Pancreas (tissue), 10 donors: ENCODE measurements at places on chromosomes 7 and 10. TPM values are rescaled to one million over a fixed set of nuclear protein-coding genes. Genes with fewer than 3 reads are reported as not detected.

The GDF2 gene
- not detected for polyA plus RNA-seq

The WNT16 gene
- 0.05 TPM for polyA plus RNA-seq

The SAMD9L gene
- polyA plus RNA-seq: 2.0 TPM

The ZNF117 gene
- 3.0 TPM for polyA plus RNA-seq

The CLCN1 gene
- not detected for polyA plus RNA-seq

The TIAL1 gene
- polyA plus RNA-seq: 26.3 TPM

The OPN4 gene
- not detected for polyA plus RNA-seq

The ACHE gene
- 2.2 TPM for polyA plus RNA-seq

The HOXA11 gene
- not detected for polyA plus RNA-seq

The C10orf105 gene
- polyA plus RNA-seq: 0.14 TPM

The EN2 gene
- not detected for polyA plus RNA-seq

The C10orf53 gene
- polyA plus RNA-seq: not detected

The CYP26A1 gene
- 0.35 TPM for polyA plus RNA-seq

The KCND2 gene
- polyA plus RNA-seq: 0.11 TPM

DNA sequence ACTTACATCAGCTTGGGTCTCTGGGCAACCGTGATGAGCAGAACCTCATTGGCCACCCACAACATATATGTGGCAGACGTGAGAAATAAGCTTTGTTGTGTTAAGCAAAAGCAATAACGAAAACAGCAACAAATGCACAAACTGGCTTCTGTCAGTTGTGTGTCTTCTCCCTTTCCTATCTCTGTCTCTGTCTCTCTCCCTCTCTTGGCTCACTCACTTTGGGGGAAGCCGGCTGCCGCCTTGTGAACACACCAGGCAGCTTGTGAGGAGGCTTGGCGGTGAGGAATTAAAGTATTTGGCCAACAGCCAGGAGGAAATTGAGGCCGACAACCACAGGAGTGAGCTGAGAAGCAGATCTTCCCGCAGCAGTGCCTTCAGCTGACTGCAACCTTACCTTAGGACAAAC is 21.9 kb upstream of the CDCA7L start:
- H3K27ac ChIP-seq: no peak overlapping the region
- DNase-seq: no peak
- no peaks in the 10 kb centered on the region for H3K4me1 ChIP-seq
- H3K4me3 ChIP-seq: no peak overlapping the region

GRCh38 chr7:143407287-143408251 is 1.1 kb downstream of the EPHA1 start:
- H3K27ac ChIP-seq: no peak overlapping the region
- H3K27me3 ChIP-seq: no peaks in the 10 kb centered on the region
- peak; percentile 63 for DNase-seq

- no peaks in the 10 kb centered on the region for H3K27me3 ChIP-seq
- H3K27ac ChIP-seq: no peak overlapping the region
- H3K4me1 ChIP-seq: no peaks in the 10 kb centered on the region
- no peaks in the 10 kb centered on the region for H3K36me3 ChIP-seq
These were observed 194.8 kb upstream of the ZNF32 start for GRCh38 chr10:43843321-43844101.

GRCh38 chr10:22623633-22624253 is 90.6 kb downstream of the PIP4K2A start:
- no peak for DNase-seq
- no peak overlapping the region for H3K27ac ChIP-seq
- no peaks in the 10 kb centered on the region for H3K27me3 ChIP-seq

DNA sequence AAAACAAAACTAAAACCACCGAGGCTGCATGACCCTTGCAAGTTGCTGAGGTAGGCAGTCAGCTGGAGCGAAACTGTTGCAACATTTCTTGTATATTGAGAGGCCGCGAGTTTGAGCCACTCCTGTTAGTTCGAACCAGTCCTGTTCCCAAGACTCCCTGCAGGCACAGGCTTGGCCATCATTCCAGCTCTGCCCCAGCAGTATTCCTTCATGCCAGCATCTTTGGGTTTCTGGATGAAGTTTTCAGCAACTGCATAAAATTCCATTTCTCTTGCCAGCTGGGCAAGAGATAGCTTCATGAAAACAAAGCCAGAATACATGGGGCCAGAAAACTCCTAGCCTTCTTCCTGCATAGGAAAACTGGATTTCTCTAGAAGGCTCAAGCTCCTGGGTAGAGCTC is 207.6 kb downstream of the FRMD4A start:
- H3K27ac ChIP-seq: no peak overlapping the region
- no peaks in the 10 kb centered on the region for H3K4me1 ChIP-seq
- H3K27me3 ChIP-seq: no peaks in the 10 kb centered on the region
- DNase-seq: no peak
- no peaks in the 10 kb centered on the region for H3K36me3 ChIP-seq
- H3K4me3 ChIP-seq: no peak overlapping the region

- DNase-seq: no peak
- no peaks in the 10 kb centered on the region for H3K4me1 ChIP-seq
- no peak overlapping the region for H3K4me3 ChIP-seq
- H3K36me3 ChIP-seq: no peaks in the 10 kb centered on the region
- no peaks in the 10 kb centered on the region for H3K27me3 ChIP-seq
These were observed 38.2 kb upstream of the C10orf71 start for GRCh38 chr10:49260644-49261296.

GRCh38 chr10:13589316-13589715 is 2.6 kb downstream of the PRPF18 start:
- peaks cover under 1% of the 10 kb centered on the region for H3K27me3 ChIP-seq
- no peak overlapping the region for H3K27ac ChIP-seq
- H3K4me1 ChIP-seq: peaks cover 13% of the 10 kb centered on the region
- DNase-seq: no peak
- H3K36me3 ChIP-seq: no peaks in the 10 kb centered on the region

DNA sequence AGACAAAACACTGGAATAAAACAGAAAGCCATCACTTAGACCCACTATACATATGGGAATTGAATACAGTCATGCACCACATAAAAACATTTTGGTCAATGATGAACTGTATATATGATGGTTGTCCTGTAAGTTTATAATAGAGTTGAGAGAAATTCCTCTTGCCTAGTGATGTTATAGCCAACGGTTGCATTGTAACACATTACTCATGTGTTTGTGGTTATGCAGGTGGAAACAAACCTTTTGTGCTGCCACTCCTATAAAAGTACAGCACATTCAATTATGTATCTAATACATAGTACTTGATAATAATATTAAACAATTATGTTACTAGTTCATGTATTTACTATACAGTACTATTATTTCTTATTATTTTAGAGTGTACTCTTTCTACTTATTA is 381.2 kb upstream of the MBL2 start:
- no peaks in the 10 kb centered on the region for H3K36me3 ChIP-seq
- H3K27ac ChIP-seq: no peak overlapping the region
- H3K27me3 ChIP-seq: no peaks in the 10 kb centered on the region
- DNase-seq: no peak
- H3K4me1 ChIP-seq: no peaks in the 10 kb centered on the region

- no peak for DNase-seq
- H3K36me3 ChIP-seq: no peaks in the 10 kb centered on the region
- no peak overlapping the region for H3K4me3 ChIP-seq
- no peaks in the 10 kb centered on the region for H3K4me1 ChIP-seq
- H3K27me3 ChIP-seq: no peaks in the 10 kb centered on the region
These were observed 16.4 kb upstream of the FOXK1 start for GRCh38 chr7:4665661-4666060.

DNA sequence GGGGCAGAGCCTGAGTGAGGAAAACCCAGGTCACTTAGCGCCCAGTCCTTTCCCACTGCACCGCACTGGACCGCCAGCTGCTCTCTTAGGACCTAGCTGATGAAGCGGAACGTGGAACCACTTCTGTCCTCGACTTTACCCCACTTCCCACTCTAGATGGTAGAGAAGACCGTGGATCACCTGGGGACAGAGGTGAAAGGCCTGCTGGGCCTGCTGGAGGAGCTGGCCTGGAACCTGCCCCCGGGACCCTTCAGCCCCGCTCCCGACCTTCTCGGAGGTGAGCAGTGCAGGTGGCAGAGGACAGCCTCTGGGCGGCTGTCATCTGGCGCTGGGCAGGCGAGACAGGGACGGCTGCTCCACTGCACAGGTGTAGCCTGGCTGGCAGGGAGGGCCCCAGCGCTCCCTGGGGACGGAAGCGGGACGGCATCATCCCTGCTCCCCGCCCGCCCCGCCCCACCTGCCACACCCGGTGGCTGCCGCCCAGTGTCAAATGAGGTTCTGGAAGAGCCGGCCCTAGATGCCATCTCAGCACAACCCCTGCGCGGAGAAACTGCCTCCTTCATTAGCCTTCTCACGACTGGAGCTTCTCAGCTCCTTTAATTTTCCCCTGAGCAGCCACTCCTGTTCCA is 11.7 kb downstream of the PLAC9 start:
- H3K36me3 ChIP-seq: no peaks in the 10 kb centered on the region
- H3K27ac ChIP-seq: no peak overlapping the region
- H3K4me3 ChIP-seq: no peak overlapping the region
- DNase-seq: peak; percentile 74

GRCh38 chr7:155084969-155085368 is 14.8 kb downstream of the HTR5A start:
- no peak overlapping the region for H3K27ac ChIP-seq
- H3K27me3 ChIP-seq: no peaks in the 10 kb centered on the region
- H3K4me1 ChIP-seq: no peaks in the 10 kb centered on the region
- H3K36me3 ChIP-seq: no peaks in the 10 kb centered on the region
- DNase-seq: no peak

DNA sequence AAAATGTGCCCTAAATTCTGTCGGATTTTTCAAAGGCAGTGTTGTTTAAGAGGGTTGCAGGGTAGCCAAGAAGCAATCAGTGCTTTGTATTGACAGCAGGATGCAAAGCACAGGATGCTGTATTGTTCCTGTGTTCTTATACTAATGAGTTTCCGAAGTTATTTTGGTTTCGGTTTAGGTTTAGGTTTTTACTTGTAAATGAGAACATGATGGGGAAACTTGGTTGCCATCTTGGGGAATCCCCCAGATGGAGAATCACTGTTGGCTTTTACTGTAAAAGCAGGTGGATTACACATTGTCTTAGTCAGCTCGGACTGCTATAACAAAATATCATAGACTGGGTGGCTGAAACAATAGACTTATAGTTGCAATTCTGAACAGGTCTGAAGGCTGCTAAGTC is 72.1 kb downstream of the INHBA start:
- H3K27ac ChIP-seq: no peak overlapping the region
- H3K4me3 ChIP-seq: no peak overlapping the region
- no peaks in the 10 kb centered on the region for H3K4me1 ChIP-seq
- no peaks in the 10 kb centered on the region for H3K36me3 ChIP-seq
- DNase-seq: no peak
- H3K27me3 ChIP-seq: no peaks in the 10 kb centered on the region

GRCh38 chr7:5222841-5223411 is 32.9 kb downstream of the WIPI2 start:
- H3K27me3 ChIP-seq: no peaks in the 10 kb centered on the region
- no peaks in the 10 kb centered on the region for H3K4me1 ChIP-seq
- H3K27ac ChIP-seq: no peak overlapping the region
- no peak overlapping the region for H3K4me3 ChIP-seq
- peaks cover 68% of the 10 kb centered on the region for H3K36me3 ChIP-seq

GRCh38 chr10:14562218-14563075 is 212.2 kb downstream of the FAM107B start:
- H3K27me3 ChIP-seq: no peaks in the 10 kb centered on the region
- no peak overlapping the region for H3K27ac ChIP-seq
- no peaks in the 10 kb centered on the region for H3K36me3 ChIP-seq
- peaks cover 50% of the 10 kb centered on the region for H3K4me1 ChIP-seq

- no peaks in the 10 kb centered on the region for H3K36me3 ChIP-seq
- no peaks in the 10 kb centered on the region for H3K27me3 ChIP-seq
- H3K4me3 ChIP-seq: no peak overlapping the region
- no peaks in the 10 kb centered on the region for H3K4me1 ChIP-seq
- H3K27ac ChIP-seq: no peak overlapping the region
These were observed 49.6 kb upstream of the CAV2 start for GRCh38 chr7:116449950-116450349.

DNA sequence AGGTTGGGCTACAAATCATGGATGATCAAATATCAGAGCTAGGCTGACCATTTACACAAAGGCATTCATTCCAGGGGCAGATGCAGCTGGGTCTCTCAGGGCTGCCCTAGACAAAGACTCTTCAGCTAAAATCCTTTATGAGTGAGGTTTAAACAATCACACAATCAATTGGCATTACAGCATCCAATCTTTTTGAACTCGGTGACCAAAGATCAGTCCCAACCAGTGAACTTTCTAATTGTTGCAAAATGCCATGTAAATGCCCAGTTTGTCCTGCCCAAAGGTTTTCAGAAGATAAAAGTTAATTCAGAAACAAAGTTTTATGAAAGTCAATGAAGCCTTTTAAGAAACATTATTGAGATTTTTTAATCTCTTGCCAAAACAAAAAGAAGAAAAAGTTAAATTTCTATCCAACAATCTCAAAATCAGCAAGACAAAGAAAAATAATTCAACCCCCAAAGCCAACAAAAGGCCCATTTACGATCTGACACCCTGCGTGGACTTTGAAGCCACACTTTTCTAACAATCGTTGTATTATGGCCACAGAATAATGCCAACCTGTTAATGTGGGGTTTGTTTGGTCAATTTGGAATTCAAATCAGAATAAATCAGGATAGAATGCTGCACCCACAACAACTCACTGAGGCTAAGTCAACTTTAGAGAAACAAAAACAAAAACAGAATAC is 40.9 kb downstream of the GPR37 start:
- no peak overlapping the region for H3K27ac ChIP-seq
- no peaks in the 10 kb centered on the region for H3K36me3 ChIP-seq

DNA sequence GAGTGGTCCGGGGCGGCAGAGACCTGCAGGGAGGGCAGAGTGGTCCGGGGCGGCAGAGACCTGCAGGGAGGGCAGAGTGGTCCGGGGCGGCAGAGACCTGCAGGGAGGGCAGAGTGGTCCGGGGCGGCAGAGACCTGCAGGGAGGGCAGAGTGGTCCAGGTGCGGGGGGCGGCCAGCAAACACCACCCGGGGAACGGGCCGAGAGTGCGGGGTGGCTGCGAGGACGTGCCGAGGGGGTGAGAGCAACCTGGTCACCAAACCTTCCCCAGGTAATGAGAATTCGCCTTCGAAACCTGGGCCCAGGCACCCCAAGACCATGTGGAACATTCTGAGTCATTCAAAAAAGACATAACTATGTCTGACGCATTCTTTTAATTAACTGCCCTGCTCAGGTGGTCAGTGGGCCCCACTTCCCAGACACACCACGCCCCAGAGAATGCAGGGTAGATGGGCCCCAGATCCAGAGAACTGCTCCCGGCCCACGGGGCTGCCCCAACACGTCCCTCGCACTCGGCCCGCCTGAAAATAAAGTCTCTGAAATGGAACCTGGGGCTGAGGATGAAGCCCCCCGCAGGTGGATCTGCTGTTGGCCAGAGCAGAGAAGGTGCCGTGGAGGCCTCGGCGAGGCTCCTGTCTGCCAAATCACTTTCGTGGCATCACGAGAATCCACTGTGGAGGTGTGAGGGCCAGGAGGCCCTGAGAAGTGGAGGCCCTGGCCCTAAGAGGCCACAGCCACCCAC is 12.5 kb upstream of the GPR146 start:
- H3K27ac ChIP-seq: no peak overlapping the region
- H3K36me3 ChIP-seq: no peaks in the 10 kb centered on the region
- no peak for DNase-seq
- H3K4me1 ChIP-seq: peaks cover 6% of the 10 kb centered on the region

- no peaks in the 10 kb centered on the region for H3K27me3 ChIP-seq
- H3K4me3 ChIP-seq: no peak overlapping the region
- H3K36me3 ChIP-seq: no peaks in the 10 kb centered on the region
- no peak for DNase-seq
These were observed 186.3 kb upstream of the KCTD7 start for GRCh38 chr7:66442385-66442784.

- no peak overlapping the region for H3K27ac ChIP-seq
- H3K27me3 ChIP-seq: no peaks in the 10 kb centered on the region
- no peak overlapping the region for H3K4me3 ChIP-seq
- DNase-seq: no peak
These were observed 75.9 kb downstream of the RGS10 start for GRCh38 chr10:119466655-119467054.

- no peak overlapping the region for H3K4me3 ChIP-seq
- DNase-seq: no peak
- no peak overlapping the region for H3K27ac ChIP-seq
- H3K27me3 ChIP-seq: no peaks in the 10 kb centered on the region
These were observed 12.1 kb downstream of the ZNF282 start for GRCh38 chr7:149207324-149208035.
